Upper lobe of right lung (tissue), 1 donor: ENCODE measurements at places on chromosomes 1 and 21. TPM values are rescaled to one million over a fixed set of nuclear protein-coding genes. Genes with fewer than 3 reads are reported as not detected.

DNA sequence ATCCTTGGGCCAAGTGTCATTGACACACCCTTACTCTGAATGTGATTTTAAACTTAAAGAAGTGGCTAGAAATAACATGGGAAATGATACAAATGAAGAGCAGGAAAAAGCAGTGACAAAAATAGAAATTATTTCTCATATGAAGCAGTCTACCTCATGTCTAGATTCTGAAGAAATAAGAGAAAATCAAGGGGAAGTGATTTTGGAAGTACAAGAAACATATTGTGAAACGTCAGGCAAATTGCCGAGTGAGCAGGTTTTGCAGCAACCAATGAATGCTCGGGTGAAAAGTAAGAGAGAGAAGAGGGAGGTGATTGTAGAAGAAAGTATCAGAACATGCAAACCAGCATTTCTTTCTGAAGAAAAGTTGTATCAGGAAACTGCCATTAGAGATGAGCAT, 130.7 kb downstream of the MACF1 start:
- H3K36me3 ChIP-seq, result peaks cover 88% of the 10 kb centered on the region
- no peak for DNase-seq
- H3K27me3 ChIP-seq, result no peaks in the 10 kb centered on the region
- no peak overlapping the region for H3K27ac ChIP-seq

DNA sequence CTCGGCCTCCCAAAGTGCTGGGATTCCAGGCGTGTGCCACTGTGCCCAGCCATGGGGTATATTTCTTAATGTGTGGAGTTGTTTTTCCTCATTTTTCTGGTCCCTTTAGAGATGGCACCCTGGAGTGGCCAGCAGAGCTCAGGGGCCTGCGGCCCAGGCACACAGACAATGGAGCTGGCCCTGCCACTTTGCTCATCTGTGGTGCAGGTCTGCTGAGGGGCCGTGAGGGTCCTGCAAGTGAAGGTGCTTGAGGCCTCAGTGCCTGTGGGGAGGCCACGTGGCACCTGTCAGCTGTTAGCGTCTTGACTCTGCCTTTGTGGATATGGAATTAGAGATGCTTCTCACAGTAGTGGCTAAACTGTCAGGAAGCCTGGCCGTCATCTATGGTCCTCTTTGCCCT, 7.5 kb downstream of the COL18A1 start:
- H3K4me3 ChIP-seq, result no peak overlapping the region
- no peaks in the 10 kb centered on the region for H3K4me1 ChIP-seq
- no peaks in the 10 kb centered on the region for H3K36me3 ChIP-seq
- no peak for DNase-seq
- H3K27ac ChIP-seq, result no peak overlapping the region
- no peaks in the 10 kb centered on the region for H3K27me3 ChIP-seq

DNA sequence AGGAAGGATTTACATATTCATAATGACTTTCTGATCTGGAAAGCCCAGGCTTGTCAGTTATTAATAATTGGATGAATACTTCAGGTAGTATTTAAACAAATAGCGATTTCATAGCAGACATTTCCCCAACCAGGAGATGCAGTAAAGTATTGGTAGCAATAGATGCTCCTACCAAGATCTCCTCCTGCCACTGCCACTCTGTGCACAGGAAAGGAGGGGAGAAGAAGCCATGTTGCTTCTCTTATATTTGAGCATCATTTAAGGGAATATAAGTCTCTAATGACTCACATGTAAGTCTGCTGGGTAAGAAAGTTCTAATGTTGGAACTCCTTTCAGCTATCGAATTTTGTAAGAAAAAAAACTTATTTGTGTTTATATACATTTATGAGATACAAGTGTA, 420 bp upstream of the IFI16 start:
- H3K27me3 ChIP-seq, result no peaks in the 10 kb centered on the region
- H3K36me3 ChIP-seq, result no peaks in the 10 kb centered on the region
- peak overlapping the region; percentile 93 for H3K27ac ChIP-seq
- H3K4me1 ChIP-seq, result peaks cover 33% of the 10 kb centered on the region

- peak; percentile 69 for DNase-seq
- no peaks in the 10 kb centered on the region for H3K4me1 ChIP-seq
- no peak overlapping the region for H3K27ac ChIP-seq
Observed at GRCh38 chr1:45730075-45730779, 20.2 kb downstream of the IPP start.

- no peaks in the 10 kb centered on the region for H3K4me1 ChIP-seq
- DNase-seq, result no peak
- no peaks in the 10 kb centered on the region for H3K27me3 ChIP-seq
- no peak overlapping the region for H3K4me3 ChIP-seq
- H3K27ac ChIP-seq, result no peak overlapping the region
Observed at GRCh38 chr1:167426716-167427115, 91.6 kb downstream of the CD247 start.

VPS13D gene
- 74.7 TPM for total RNA-seq

SYNC gene
- total RNA-seq, result 16.9 TPM
